T follicular helper cell (primary cell): ENCODE measurements at places on chromosomes 12 and 14.

GRCh38 chr12:98280621-98281020 lies 234.8 kb upstream of the TMPO start:
- DNase-seq: no peak

GRCh38 chr12:104738331-104738730 lies 219.8 kb downstream of the SLC41A2 start:
- DNase-seq: no peak

DNA sequence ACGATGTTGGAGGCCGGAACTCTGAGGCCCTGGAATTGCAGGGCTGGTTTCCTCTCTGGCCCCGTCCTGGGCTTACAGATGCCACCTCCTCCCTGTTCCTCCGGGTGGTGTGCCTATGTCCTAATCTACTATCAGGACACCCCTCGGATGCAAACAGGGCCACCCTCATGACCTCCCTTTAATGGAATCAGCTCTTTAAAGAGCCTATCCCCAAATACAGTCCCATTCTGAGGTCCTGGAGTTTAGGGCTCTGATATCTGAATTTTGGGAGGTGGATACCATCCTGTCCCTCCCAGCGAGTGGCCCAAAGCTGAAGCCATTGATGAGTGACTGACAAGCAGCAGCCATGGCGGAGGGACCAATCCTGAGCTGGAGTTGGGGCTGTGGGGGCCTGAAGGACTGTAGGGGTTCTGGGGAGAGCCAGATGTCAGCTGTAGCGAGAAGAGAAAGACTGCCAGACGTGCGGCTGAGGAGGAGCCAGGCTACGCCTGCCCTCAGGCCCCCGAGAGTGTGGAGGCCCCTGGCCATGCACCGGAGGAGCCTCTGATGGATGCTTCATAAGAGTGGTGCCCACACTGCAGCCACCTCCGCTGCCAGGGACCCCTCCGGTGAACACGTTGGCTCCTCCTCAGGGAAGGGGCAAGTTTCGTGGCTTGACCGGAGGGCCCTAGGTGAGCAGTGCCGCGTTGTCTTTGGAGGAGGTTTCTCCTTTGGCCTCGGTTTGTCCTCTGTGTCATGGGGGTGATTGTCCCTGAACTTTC lies 100.2 kb downstream of the KIF26A start:
- DNase-seq: no peak

DNA sequence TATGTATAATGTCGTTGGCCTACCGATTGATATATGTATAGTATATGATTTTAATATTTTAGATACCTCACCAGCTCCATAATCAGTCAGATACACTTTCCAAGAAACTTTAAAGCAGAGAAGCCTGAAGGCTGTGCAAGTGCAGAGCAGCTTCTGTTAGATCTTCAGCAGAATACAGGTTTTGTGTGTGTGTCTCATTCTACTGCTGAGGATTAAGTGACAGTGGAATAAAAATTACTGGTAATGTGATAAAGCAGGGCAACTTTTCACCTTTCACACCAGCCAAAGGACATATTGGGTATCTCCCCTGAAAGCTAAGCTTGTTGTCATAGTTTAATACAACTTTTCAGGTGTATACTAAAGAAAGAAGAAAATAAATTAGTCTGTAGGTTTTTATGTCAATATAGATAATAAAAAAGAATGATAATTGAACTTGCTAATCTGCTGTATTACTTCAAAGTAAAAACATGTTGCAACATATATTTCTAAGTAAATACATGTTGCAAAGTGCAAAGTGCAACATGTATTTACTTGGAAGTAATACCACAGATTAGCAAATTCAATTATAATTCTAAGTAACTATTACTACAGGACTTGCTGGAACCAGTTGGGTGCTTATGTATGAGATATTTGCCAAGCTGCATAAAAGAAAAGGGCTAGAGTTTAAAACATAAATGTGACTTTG lies 128.3 kb downstream of the SLC16A7 start:
- no peak for DNase-seq

- DNase-seq: no peak
Observed at GRCh38 chr14:43735932-43736331, 771.2 kb downstream of the FSCB start.

- no peak for DNase-seq
Observed at GRCh38 chr12:129861951-129862350, 41.9 kb downstream of the TMEM132D start.

DNA sequence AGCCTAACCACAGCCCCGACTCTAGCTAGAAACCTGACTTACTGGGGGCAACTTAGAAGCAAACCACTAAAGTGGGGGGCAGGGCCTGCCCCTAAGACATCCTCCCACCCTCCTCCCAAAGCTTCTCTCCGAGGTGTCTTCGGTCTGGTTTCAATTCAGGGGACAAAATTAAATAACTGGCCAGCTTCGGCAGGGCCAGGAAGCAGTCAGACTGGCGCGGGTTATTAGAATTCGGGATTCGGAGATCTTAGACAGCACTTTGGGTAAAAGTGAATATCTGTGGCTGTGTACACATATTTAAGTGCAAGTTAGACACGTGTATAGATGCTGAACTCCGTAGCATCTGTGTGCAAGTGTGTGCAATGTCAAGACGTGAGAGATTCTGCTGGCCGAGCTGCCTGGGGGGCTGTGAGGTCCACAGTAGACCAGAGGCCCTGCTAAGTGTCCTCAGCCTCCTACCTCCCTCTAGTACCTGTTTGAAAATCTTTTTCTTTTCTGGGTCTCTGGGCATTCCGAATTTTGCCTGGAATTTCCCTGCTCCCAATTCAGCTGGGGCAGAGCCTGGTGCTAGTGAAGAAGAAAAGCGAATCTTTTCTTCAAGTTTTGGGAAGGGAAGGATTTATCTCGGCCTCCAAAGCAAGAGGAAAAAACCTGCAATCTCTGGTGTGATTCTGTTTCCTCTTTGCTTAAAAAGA lies 4.0 kb upstream of the HOXC10 start:
- DNase-seq: no peak

DNA sequence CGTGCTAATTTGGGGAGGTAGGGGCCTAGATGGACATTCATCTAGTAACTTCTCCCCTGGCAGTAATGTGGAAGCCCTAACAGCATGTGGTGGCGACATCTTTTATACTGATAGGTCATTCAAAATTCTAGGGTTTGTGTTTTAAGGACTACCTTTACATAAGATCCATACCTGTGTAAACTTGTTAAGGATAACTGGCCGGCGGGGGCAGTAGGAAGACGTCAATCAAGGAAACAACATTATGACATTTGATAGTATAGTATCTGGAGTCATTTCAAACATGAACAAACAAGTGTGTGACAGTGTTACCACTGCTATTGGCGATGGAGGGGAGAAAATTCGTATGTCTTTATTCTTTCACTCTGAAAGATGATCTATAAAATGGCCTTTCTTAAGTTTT lies 120.0 kb downstream of the TTLL5 start:
- no peak for DNase-seq

DNA sequence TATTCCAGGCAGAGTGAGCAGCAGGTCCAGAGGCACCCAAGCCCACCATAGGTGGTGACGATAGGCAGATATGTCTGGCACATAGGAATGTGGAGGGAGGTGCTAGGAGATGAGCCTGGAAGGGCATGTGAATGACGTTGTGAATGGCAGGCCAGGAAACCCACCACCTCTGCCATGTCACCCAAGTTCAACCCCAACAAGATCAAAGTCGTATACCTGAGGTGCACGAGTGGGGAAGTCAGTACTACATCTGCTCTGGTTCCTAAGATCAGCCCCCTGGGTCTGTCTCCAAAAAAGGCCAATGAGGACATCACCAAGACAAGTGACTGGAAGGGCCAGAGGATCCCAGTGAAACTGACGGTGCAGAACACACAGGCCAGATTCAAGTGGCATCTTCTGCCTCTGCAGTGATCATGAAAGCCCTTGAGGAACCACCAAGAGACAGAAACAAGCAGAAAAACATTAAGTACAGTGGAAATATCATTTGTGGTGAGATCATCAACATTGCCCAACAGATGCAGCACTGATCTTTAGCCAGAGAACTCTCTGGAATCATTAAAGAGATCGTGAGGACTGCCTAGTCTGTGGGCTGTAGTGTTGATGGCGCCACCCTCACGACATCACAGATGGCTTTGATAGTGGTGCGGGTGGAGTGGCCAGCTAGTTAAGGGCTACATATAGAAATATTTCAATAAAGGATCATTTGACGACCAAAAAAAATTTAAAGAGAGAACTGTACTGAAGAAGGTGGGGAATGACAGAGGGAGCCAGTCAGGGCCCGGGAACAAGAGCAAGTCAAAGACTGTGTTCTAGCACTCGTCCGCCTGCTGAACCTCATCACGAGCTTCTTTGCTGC lies 99.7 kb downstream of the ZFP36L1 start:
- DNase-seq: no peak
